ENCODE measurements at places on chromosomes 4 and X.

GRCh38 chr4:20496068-20496467, 204.2 kb upstream of the PACRGL start:
- no peak for DNase-seq

DNA sequence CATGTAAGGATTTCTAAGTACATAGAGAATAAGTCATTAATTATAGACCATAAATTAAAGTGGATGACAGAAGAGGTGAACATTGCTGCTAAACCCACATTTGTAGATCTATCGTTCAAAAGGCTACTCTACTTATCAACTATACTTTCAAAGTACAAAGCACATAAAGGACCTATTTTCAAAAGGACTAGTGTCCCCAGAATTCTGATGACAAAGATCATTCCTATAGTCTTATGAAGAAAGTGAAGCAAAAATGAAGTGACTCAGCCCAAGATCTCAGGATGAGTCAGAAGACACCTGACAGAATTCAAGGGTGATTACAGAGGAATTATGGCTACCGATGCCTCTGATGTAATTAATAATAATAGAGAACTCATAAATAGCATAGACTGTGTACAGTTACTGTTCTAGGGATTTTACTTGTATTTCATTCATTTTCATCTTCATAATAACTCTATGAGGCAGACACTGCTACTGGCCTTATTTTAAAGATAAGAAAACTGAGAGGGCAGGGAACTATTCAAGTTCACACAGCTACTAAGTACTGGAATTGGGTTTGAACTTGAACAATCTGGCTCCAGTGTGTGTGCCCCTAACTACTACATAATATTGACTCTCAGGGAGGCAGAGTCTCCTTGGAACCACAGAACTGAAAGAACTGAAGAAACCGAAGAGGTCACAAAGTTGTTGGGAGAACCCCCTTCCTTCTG, 17.1 kb downstream of the USP46 start:
- DNase-seq: peak; percentile 74

DNA sequence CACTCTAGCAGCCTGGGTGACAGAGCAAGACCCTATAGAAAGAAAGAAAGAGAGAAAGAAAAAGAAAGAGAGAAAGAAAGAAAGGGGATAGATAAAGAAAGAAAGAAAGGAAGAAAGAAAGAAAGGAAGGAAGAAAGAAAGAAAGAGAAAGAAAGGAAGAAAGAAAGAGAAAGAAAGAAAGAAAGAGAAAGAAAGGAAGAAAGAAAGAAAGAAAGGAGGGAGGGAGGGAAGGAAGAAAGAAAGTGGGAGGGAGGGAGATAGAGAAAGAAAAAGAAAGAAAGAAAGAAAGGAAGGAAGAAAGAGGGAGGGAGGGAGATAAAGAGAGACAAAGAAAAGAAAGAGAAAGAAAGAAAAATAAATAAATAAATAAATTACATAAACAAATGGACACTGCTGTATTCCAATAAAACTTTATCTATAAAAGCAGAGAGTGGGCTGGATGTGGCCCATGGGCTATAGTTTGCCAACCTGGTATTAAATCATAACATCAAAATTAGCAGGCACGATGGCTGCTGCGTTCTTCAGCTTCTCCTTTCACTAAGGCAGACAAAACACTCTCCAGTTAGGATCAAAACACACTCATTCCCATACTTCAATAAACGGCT, 165.0 kb downstream of the ZNF674 start:
- DNase-seq: no peak

GRCh38 chrX:68433155-68433980, at the start of gene OPHN1:
TSS of gene OPHN1 (minus strand) at chrX:68433495. CDS start at chrX:68433020, 475 bp downstream.
- DNase-seq: peak; percentile 57

- no peak for DNase-seq
Measured at GRCh38 chr4:19735012-19735411, 516.7 kb upstream of the SLIT2 start.

DNA sequence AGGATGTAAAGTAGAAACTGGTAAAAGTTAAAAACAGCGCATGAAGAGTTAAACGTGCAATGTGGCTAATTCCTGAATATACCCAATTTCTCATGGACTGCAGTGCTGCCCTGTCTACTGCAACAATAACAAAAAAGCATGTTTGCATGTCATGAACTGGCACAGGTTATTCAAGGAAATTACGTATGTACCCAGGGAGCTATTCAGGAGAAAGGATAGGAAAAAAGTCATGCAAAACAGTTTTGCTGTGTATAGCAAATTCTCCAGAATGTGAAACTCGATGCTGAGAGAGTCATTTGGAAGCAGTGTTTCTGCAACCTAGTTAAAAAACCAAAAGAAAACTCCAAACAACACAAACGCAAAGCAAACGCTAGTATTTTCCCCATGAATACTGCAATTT, 381.5 kb upstream of the PRKX start:
- no peak for DNase-seq

DNA sequence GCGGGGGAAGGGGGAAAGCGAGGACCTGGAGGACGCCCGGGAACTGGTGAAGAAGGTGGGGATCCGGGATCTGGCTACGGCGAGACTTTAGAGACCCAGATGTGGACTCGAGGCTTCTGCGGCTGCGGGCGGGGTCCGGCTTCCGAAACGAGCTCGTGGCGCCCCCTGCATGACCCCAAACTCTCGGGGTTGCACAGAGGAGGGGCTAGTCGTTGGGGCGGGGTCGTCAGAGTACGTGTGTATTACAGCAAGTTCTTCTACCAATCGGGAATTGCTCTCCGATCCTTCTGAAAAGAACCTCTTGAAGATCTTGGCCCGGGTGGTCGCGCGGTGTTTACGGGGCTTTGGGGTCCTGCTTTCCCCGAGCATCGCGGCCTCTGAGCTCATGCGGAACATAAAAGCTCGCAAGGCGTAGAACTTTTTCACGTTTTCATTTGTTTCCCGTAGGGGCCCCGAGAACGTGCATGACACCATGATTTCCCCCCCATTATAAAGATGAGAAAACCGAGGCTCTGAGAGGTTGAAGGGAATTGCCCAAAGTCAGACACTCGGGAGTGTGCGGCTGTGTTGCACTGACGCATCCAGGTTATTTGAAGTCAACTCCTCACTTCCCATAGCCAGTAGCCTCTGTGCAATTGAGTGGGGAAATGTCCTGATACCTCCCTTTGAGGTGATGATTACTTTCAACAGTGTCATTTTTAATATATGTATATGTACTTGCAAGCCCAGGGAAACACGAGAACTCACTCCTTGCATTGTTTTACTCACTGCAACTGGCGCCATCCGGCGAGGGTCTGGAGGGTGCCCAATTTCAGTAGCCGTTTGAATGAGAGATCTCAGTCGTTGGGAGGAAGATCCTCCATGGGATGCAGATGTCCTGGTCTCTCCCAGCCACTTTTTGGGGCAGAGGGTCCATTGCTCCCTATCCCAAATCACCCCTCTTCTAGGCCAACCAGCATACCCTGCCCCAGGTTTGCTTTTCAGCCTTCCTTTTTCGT, at the start of gene BEND4:
Gene BEND4, minus strand, starts transcription at position 149 of the 998 bp plus-strand sequence. CDS start 512 bp downstream, outside the sequence.
- no peak for DNase-seq

DNA sequence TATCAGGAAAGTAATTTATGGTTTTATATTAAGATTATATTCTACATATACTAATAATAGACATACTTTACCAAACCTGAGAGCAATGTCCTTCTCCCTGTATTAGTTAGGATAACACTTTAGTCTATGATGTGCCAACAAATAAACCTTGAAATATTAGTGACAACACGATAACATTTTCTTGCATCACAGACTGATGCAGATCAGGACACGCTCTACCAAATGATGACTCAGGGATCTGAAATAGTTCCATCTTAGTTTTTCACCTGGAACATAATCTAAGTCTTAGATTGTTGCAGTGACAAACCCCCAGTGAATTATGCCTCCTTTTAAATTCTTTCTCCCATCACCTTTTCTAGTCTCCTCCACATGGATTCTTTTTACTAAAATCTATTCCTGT, 214.2 kb downstream of the CLCN4 start:
- no peak for DNase-seq

DNA sequence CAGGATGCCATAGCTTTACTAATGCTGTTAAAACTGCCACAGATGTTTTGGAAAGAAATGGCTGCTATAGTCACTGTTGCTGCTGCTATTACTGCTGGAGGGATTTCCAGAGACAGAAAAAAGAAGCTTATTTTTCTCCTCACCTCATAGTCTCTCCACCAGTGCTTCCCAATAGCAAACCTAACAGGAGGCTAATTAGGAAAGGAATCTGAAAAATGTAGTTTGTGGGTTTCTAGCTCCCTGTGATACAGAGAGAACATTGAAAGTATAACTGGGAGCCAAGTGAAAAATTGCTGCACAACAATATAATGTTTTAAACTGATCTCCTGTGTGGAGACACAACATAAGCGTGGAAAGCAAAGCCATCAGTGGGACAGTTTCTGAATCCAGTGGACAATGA, 8.6 kb upstream of the TSPAN7 start:
- no peak for DNase-seq

DNA sequence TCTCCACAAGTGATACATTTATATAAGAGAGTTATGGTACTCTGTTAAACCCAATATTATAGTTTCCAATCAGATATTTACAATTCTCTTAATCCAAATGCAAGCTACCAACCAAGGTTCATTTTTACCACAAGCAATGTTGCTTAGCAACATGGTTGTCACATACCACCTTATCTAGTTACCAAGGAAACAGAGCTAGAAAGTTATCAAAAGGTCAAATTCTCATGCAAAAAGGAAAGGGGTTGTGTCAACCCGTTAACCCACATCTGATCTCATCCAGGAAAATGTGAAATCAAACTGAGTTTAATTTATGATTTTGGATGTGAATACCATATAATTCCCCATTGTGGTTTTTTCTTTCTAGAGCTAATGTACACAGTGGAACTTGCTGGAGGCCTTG, 274.1 kb upstream of the MAGEB2 start:
- DNase-seq: no peak

DNA sequence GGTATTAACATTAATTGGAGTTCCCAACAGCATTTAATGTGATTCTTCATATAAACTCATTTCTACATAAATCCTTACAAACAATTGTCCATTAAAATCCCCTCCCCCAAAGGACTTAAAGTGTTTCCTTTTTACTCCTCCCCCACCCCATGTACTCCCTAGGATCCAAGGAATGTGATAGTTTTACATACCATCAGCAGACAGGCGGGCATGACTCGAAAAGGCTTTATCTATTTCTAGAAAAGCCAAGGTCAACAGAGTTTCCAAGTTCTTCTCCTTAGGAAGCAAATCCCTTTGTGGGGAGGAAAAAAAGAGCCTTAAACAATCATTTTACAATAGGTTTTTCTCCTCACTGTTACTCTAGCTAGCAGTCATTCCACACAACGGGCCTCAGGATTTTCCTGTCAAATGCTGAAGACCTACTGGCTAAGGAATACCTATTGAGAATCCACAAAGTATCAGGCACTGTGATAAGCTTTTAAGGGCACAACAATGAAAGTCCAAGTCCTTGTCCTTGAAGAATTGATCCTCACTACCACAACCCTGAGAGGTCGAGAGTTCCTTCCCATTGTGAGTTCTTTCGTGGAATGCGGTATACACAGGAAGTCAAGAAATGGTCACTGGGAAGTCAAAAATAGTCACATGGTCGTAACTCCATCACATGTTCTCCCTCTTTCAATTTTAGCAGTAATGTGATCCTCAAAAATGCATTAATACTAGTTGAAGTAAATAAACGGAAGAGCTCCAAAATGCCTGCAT, 7.2 kb downstream of the PPM1K start:
- no peak for DNase-seq

- DNase-seq: no peak
Measured at GRCh38 chr4:17557880-17558279, 19.1 kb upstream of the LAP3 start.

DNA sequence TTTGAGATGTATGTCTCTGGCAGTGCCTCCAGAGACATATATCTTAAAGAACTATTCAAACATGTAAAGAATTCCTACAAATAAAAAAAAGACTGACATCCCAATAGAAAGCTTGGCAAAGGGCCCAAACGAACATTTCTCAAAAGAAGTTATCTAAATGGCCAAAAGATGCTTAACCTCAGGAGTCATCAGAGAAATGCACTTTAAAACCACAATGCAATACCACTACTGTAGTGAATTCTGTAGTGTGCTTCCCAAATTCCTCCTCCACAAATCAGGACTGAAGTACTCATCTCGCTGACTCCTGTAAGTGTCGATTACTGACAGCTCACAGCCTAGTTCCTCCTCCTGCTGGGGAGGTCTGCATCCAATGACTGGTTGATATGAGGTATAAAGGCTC, 129.0 kb upstream of the MAMLD1 start:
- no peak for DNase-seq

DNA sequence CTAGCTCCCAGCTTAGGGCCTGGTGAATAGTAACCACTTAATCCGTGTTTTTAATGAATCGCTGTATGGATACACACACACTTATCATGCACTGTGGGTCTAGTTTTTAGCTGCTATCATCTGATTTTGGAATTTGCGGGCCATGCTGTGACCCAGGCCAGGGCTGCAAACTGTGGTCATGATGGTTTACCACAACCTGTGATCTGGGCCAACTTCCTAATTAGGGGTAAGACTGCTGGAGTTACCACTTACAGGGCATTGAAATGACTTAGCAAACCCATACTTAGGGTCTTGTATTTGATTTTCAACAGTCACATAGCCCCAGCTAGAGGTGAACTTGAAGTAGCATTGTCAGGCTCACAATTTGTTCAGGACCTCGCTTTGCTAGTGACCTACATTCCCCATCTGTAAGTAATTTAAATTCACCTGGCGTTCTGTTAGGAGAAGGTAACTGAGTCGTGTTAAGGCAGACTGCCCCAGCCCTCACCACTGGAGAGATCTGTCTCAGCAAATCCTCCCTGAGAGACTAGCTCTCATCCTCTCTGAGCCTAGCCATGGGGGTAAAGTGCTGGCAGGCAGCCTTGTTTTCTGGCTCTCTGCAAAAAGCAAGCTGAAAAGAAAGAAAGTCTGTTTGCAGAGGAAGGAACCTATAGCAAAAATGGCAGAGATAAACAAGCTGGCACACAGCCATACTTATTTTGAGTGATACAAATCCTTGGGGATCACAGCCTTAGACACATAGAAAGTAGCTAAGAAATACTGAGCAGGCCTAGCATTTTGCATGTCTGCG, 33.8 kb upstream of the EGFL6 start:
- no peak for DNase-seq

DNA sequence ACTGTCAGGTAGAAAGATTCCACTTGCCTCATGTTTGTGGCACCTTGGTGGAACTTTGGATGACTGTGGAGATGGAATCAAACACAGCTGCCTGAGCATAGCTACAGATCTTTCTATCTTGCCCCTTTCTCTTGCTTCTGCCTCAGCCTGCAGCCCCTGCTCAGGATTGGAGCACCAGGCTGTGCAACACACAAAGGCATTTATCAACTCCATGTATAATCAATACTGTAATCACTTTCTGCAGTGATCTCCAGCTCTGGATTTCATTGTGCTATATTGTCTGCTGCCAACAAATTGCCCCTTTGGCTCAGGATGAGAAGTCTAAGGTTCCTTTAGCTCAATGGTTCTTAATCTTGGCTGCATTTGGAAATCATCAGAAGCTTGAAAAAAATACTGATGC, 86.3 kb upstream of the PRPS1 start:
- no peak for DNase-seq

GRCh38 chr4:169727616-169728015, 30.1 kb downstream of the HPF1 start:
- DNase-seq: no peak

All from kidney capillary endothelial cell (primary cell).